ENCODE measurements at places on chromosomes 2 and 18.

DNA sequence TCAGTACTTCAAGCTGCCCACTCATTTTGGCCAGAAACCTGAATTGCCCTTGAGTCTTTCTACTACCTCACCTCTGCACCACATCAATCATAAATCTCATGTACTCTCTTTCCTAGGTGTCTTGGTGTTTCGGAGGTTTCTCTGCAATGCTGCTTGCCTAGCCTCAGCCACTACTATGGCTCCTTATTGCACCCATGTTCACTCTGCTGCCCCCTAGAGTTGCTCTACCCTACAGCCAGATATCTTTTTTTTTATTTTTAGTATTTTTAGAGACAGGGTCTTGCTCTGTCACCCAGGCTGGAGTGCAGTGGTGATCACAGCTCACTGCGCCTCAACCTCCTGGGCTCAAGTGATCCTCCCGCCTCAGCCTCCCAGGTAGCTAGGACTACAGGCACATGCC lies 413.0 kb downstream of the PTPRM start:
- DNase-seq = no peak

DNA sequence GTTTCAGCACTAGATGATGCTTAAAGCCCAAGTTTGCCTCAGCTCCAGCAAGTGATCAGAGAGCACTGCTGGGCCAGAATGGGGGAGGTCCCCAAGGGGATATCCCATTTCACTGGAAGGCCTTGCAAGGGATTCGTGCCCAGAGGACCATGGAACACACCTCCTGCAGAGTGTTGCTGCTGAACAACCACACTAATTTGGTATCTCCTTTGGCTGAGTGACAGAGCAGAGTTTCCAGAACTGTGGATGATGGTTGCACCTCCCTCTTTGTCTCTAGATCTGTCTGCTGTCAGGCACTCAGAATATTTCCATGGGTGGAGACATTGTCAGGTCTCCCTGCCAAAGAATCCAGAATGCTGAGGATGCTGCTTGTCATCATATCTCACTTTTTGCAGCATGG lies 484.8 kb upstream of the NETO1 start:
- DNase-seq = no peak

DNA sequence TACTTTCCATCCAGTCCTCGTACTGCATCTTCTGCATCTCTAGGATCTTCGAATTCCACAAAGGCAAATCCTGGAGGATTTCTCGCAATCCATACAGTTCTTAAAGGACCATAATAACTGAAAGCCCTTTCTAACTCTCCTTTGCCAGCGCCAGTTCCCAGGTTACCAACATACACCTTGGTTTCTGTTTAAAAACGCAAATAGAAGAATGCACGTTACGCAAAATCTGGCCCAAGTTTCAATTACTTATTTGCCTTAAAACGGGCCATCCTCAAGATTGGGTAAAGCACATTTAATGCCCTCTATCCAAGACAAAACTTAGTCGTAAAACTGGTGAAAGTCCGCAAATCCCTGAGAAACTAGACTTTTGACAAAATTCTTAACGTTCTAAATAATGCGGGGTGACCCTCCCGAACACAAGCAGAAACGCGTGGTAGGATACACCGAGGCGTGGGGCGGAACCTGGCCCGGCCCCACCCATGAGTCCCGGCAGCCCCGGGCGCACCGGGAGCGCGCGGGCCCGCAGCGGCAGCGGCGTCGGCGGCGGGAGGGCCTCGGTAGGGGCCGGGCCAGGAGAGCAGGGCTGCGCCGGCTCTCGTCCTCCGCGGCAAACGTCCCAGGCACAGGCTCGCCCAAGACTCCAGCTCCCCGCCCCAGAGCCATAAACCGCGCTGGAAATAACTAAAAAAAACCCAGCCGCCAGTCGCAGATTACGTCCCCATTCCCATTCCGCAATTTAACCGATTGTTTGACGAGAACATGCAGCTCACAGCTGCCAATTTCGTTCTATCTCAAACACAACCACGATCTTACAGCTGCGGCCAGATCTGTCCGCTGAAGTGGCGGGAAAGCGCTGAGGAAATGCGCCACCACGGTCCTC lies 910 bp downstream of the SRSF7 start:
- DNase-seq = peak; percentile 34

GRCh38 chr2:222284466-222284865 lies 14.3 kb downstream of the PAX3 start:
- DNase-seq = no peak

- no peak for DNase-seq
Observed at GRCh38 chr2:206028101-206028500, 57.9 kb downstream of the INO80D start.

DNA sequence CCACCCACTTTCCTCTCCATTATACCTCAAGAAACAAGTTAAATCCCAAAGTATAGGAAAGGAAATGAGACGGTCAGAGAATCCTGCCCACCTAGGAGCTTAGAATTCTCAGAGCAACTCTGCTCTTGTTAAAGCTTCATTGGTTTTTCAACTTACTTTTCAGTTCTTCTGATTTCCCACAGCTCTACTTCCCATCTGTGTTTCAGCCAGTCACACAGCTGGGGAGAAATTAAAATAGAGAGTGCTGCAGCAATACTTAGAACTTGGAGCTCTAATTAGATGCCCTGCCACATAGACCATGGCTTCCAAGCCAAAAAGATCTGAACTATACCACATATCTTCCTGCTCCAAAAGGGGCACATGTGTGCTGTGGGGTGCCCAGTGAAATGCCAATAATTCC lies 166.7 kb downstream of the RIT2 start:
- DNase-seq = no peak

- DNase-seq = no peak
Observed at GRCh38 chr2:3459185-3460015, 59.9 kb downstream of the ADI1 start.

- no peak for DNase-seq
Observed at GRCh38 chr2:144288438-144288837, 231.5 kb downstream of the ZEB2 start.

DNA sequence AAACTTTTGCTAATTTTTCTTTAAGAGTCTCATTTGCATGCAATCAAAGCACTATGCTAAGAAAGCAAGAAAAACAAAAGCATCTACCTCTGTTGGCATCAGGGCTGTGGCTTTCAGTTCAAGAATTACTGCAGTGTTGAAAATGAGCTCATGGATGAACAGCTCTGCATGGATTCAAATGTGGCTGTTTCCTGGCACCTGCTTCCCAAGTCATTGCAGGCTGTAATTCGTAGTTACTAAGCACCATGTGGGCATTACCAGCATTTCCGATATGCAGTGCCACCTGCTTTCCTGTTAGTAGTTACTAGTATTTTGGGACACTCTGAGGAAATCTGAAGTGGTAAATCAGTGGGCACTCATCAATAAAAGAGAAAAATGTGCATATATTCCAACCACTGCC lies 37.8 kb upstream of the FAM110C start:
- DNase-seq = no peak

GRCh38 chr2:95158891-95159619 lies 593 bp downstream of the ZNF514 start:
- no peak for DNase-seq

DNA sequence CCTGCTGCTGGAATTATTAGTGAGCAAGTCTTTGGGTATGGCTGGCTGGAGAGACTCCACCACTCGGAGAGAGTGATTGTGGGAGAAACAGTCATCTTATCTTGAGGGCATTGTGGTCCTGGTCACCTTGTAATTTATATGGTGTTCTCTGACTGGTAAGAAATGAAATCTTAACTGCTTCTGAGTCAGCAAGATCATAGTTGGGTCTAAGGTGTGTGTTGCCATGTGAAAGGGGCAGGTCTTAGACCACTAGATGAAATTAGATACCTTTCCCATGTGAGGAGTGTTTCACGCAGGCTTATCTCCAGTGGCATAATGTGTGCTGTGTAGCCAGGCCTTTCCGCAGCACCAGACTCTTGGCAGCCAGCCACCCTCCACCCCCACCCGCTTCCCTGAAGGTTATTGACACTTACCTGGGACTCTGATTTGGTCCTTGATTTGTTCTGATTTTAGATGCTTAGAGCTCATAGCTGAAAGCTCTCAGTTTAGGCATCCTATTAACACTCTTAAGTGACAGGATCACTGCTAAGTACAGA lies 7.7 kb downstream of the MAPRE3 start:
- DNase-seq = no peak

DNA sequence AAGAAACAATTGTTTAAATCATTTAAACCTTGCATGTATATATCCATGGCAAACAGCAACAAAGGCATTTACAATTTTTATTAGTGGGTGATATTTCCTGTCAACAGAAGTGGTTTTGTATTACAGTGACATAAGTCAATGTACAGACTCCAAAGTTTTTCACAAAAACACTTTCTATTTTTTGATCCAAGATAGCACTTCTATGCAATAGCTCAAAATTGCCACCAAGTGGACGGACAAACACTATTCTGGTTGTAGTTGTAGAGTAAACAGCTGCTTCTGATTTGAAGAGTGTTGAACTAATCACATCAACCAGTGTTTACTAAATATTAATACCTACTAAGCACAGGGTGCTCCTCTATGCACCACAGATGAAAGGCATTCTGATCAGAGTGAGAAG lies 421.4 kb downstream of the NCKAP5 start:
- no peak for DNase-seq

- no peak for DNase-seq
Observed at GRCh38 chr2:240319221-240319854, 116.1 kb upstream of the GPC1 start.

DNA sequence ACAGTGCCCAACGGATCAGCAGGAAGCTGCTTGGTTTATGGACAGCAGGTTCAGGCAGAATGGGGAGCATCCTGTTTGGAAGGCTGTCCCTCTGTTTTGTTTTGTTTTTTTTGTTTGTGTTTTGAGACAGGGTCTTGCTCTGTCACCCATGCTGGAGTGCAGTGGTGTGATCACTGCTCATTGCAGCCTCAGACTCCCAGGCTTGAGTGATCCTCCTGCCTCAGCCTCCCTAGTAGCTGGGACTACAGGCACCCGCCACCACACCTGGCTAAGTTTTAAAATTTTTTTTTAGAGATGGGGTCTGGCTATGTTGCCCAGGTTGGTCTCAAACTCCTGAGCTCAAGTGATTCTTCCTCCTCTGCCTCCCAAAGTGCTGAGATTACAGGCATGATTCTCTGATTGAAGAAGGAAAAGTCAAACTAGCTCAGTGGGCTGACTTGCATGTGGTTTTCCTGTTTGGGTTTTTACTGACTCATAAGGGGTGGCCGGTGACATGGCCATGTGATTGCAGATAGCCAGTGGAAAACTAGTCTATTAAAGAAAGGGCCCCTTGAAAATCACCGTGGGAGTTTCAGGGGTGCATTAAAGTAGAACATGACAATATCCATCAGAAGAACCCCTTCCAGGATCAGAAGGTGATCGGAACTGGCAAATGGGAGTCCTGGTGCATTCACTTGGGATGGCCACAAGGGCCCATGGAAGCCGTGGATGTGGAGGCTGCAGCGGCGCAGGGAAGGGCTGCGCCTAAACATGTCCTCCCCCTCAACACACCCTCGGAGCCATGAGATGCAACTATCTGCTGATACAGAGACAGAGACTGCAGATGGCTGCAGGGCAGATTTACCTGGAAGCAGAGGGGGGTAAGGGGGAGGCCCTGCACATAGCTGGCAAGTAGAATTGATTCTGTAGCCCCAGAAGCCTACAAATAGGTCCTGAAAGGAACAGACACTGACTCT lies 26.5 kb downstream of the AQP12B start:
- peak; percentile 16 for DNase-seq

- no peak for DNase-seq
Observed at GRCh38 chr2:192286093-192286701, 91.5 kb upstream of the TMEFF2 start.

- DNase-seq = peak; percentile 46
Observed at GRCh38 chr18:62249478-62250097, 62.5 kb downstream of the RELCH start.

DNA sequence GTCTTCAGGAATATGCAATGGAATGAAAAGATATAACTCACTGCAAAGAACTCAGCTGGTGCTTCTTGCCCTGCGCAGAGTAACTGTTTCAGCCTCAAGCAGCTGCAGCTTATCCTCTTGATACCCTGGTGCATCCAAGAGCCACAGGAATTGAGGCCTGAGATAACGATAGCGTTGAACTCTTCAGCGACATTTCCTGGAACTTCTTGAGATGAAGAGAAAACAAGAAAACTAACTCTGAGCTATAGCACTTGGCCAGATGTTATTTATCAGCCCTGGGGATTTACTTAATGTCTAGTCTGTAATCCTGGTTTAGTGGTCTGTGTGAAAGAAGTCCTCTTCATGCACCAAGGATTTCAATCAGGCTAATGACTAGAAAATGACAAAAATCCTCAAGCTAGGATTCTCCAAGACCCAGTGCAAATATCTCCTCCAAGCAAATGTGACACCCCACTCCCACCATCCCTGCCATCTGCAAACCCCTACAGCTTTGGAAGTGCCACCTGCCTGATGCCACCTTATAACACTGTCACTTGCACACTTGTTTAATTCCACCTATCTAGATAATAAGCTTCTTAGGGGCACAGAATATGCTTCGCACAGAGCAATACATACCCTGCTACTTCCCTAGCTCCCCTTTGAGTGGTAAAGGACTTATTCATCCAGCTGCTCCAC lies 40.6 kb downstream of the EHD3 start:
- no peak for DNase-seq

- no peak for DNase-seq
Observed at GRCh38 chr2:234165421-234165820, 114.9 kb downstream of the SPP2 start.

DNA sequence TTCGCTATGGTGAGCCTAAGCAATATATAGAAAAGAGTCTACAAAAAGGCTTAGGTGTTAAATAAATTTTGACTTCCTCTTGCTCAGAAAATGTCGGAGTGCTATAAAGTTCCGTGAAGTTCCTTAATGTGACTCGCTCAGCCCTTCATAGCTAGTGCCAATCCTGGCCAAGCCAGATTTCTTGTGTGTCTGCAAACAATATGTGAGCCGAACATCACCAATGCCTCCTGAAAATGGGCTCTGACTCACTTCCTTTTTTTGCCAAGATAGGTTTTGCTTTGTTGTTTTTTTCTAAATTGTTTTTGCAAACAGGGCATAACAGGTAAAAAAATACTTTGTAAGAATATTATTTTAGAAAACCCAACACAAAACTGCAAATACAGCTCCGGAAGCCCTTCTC lies 26.1 kb downstream of the CDC42EP3 start:
- DNase-seq = no peak

DNA sequence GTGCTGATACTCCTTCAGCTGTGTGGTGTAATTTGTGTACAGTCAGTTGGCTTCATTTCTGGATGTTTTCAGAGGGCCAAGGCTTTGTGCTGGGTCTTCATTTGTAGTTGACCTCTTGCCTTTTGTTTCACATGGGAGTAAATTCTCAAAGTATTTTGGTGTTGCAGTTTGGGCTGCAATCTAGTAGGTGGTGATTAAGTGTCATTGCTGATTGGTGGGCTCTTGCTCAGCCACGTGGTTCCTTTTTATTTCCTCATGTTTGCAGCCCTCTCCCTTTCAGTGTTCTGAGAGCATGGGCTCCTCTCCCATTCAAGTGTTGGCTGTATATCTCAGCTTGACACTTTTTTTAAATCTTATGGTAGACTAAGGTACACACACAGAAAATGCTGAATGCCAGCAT lies 96.8 kb downstream of the SNTG2 start:
- no peak for DNase-seq

DNA sequence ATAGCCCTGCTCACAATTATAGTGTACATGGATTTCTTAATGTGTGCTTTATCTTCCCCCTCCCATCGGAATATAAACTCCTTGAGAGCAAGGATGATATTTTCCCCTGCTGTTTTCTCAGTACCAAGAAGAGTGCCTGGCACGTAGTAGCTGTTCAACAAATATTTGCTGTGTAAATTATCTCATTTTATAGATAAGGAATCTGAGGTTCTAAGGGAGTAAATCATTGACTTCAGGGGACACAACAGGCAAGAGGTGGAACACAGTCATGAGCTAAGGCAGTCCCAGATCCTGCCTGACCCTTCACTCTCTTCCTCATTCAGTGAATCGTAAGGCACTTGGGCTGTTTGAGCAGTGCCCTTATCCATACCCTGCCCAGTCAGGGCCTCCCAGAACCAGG lies 187.3 kb upstream of the TNP1 start:
- DNase-seq = no peak

Measured in stimulated activated CD8-positive, alpha-beta memory T cell treated with anti-CD3 and anti-CD28 coated beads, Interleukin-15, amount 100 ng/mL, for 48 hours (primary cell).